Mesendoderm (in vitro differentiated cells): ENCODE measurements at places on chromosomes 4 and X.

- no peak for DNase-seq
Measured at GRCh38 chrX:10242026-10242425, 85.3 kb downstream of the CLCN4 start.

- no peak for DNase-seq
Measured at GRCh38 chrX:112359906-112360305, 277.3 kb upstream of the TRPC5 start.

DNA sequence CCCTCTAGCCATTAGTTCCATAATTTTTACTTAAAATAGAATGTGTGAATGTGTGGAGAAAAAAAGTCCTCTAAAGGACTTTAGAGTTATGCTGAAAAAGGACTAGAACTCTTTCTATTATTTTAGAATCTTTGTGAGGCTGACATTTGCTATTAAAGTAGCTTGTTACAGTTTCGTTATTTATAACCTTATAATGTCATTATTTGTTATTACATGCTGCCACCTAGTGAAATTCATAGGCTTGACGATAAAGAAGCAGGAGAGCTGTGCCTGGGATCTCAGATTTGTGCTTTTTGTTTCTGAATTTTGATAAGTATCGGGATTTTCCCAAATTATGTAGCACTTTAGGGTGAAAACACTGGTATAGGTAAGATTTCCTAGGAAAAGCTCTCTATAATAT is 38.5 kb upstream of the TAPT1 start:
- DNase-seq, result peak; percentile 29

DNA sequence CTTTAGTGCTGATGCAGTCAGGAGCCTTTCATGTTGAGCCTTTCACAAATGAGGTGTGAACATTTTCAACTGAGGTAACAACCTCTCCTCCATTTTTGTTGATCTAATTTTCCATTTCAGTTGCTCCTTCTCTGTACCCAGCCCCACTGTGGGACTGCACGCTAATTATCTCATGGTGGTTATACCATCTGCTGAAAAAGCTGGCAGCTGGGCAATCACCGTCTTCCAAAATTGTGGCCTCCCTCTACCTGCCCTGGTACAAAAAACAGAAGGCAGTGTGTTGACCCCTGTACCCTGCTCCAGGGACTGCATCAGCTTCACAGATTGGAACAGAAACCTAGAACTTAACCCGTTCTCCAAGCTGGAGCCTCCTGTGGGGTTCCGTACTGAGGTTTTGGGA is 72.4 kb upstream of the LONRF3 start:
- no peak for DNase-seq

GRCh38 chr4:185886832-185887524 is 75.0 kb upstream of the SORBS2 start:
- no peak for DNase-seq

DNA sequence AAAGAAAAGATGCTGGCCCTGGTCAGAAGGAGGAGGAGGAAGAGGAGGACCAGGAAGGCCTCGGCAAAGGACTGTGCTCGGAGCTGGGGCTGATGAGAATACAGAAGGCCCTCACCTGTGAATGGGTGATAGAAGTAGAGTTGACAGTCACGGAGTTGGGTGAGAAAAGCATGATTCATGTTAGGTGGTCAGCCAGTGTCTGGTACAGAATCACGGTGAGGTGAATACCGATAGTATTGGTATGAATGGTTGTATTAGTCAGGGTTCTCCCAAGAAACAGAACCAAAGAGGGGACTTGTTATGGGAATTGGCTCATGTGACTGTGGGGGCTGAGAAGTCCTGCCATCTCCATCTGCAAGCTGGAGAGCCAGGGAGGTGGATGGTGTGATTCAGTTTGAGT is 32.5 kb upstream of the FAM156A start:
- no peak for DNase-seq

- no peak for DNase-seq
Measured at GRCh38 chrX:11375614-11376119, 82.5 kb downstream of the AMELX start.

DNA sequence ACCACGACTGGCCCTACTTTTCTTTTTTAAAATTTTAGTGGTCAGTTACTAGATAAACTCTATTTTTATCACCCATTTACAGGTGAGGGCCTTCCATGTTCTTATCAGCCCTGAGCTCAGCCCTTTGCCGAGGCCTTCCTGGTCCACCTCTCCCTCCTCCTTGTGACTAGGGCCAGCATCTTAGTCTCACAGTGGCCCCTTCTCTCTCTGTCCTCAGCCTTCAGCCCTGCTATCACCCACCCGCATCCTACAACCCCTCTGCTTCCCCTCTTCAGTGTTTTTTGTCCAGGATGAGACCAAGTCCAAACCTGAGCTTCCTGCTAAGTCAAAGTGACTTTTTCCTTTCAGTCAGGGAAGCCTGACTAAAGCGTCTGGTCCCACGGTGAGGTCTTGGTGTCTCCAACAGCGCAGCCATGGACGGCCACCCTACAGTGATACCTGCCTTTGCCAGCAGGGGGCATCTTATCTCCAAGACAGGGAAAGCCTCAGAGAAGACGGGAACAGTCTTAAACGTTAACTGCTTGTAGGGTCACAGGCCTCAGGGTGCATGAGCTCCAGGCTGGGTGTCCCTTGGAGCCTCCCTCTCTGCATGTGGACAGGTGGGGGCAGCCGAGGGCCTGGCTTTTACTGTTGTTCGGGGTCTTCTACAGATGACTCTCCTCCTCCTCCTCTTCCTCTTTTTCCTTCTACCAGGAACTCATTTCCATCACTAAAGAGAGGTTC is 11.7 kb upstream of the GAGE10 start:
- peak; percentile 78 for DNase-seq

GRCh38 chr4:187283201-187283955 is 559.7 kb upstream of the FAT1 start:
- DNase-seq, result no peak

DNA sequence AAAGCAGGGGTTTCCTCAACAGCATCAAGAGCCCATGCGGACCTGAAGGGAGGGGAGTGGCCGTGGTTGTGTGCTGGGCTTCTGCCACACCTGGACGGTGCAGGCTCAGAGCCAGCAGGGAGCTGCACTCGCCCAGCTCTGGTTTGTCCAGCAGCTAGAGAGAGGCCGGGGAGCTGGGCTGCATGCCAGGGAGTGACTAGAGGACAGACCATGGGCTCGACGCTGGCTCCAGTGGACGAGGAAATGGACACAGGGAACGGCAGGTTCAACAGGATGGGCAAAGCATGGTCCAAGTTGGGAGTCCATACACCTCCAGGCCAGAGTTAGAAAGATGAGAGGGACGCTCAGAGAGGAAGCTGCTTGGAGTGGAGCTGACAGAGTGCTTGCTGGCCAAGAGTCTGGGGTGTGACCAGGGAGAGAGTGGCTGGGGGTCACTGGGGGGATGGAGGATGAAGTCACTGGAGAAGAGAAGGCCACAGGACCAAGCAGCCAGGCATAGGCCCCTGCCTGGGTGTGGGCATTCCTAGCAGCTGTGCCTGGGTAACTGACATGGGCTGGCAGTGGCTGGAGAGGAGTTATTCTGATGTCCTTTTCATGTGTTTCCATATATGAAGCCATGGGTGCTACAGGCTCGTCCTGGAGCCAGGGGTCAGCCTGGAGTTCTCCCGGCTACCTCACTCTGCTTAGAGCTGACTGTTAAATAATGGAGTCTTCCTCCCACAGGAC is 42.8 kb downstream of the HTT-AS start:
- no peak for DNase-seq

- peak; percentile 35 for DNase-seq
Measured at GRCh38 chrX:140817943-140818342, 108.4 kb downstream of the LINC00632 start.

DNA sequence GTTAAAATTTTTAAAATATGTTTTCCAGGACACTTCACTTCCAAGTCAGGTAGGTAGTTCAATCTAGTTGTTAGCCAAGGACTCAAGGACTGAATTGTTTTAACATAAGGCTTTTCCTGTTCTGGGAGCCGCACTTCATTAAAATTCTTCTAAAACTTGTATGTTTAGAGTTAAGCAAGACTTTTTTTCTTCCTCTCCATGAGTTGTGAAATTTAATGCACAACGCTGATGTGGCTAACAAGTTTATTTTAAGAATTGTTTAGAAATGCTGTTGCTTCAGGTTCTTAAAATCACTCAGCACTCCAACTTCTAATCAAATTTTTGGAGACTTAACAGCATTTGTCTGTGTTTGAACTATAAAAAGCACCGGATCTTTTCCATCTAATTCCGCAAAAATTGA is 49.7 kb downstream of the XIAP start:
- DNase-seq, result no peak

DNA sequence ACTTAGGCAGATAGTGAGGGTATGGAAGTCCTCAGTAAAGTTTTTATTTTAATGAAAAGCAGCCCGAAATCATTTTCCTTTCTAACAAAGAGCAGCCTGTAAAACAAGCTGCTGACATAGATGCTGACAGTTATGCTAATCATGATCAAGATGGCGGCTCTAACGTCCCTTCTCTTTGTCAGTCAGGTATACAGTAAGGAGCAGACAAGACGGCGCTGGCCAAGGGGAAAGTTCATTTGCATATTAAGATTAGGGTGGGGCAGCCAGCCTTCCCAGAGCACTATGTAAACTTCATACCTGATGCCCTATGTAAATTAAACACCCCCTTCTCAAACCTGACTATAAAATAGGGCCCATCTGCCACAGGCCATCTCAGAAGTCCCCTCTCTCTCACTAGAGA is 76.9 kb downstream of the MAGEB10 start:
- DNase-seq, result no peak

GRCh38 chr4:56187688-56188087 is 199.6 kb downstream of the AASDH start:
- no peak for DNase-seq

- no peak for DNase-seq
Measured at GRCh38 chrX:114101081-114101480, 482.8 kb upstream of the HTR2C start.

GRCh38 chrX:47129157-47129898 is 15.2 kb downstream of the NDUFB11 start:
- DNase-seq, result peak; percentile 98

- DNase-seq, result no peak
Measured at GRCh38 chr4:80112236-80112635, 39.2 kb upstream of the ANTXR2 start.

- DNase-seq, result peak; percentile 70
Measured at GRCh38 chr4:67122029-67122428, 423.3 kb downstream of the CENPC start.

DNA sequence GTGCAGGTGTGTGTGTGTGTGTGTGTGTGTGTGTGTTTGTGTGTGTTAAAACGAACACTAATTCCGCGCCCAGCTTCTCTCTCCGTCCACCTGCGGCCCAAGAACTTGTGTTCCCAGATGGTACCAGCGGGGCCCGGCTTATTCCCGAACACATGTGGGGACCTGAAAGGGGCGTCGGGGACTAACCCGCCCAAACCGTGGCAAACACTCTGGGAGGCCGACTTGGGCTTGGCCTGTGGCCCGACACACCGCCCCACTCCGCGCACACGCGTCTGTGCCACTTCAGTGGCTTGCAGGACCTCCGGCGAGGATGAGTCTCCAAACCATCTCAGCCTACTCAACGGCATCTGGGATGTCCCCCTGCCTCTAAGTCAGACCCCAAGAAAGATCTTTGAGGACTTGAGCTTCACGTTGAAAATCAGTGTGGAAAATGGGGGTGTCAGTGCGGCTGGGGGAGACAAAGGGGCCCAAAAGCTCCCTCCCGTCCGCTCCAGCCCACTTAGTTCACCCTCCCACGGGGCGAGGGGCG is 790 bp upstream of the HHIP start:
- no peak for DNase-seq

GRCh38 chr4:182913036-182913435 is 4.2 kb downstream of the DCTD start:
- DNase-seq, result no peak

DNA sequence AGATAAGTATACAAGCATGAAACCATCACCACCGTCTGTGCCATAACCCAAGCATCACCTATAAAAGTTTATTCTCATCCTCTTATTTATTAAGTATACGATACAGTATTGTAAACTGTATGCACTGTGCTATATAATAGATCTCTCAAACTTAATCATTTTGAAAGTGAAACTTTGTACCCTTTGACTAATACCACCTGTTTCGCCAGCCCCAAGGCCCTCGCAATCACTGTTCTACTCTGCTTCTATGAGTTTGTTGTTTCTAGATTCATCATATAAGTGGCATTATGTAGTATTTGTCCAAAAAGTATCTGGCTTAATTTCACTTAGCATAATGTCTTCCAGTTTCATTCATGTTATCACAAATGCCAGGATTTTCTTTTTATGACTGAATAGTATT is 72.1 kb upstream of the DOCK11 start:
- DNase-seq, result no peak

DNA sequence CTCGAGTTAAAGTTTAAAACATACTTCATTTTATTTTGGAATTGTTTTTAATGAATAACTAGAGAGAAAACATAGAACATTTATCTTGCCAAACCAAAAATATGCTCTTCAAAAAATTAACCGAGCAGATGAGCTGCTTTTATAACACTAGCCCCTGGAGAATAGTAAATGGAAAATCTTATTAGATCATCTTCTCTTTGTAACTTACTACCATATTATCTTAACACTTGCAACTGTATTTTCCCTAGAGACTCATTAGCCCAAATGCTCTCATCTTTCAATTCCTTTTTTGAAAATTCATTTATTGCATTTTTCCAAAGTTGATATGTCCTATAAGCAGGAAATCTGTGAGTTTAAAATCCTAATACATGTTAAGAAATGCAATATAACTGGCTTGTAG is 143.3 kb downstream of the CAMK2D start:
- no peak for DNase-seq

GRCh38 chrX:51743179-51743957 is at the start of gene GSPT2:
TSS of gene GSPT2 (plus strand) at chrX:51743442. CDS start at chrX:51743627, 185 bp downstream.
- peak; percentile 79 for DNase-seq

- DNase-seq, result no peak
Measured at GRCh38 chrX:108250654-108251579, 159.3 kb downstream of the ATG4A start.

DNA sequence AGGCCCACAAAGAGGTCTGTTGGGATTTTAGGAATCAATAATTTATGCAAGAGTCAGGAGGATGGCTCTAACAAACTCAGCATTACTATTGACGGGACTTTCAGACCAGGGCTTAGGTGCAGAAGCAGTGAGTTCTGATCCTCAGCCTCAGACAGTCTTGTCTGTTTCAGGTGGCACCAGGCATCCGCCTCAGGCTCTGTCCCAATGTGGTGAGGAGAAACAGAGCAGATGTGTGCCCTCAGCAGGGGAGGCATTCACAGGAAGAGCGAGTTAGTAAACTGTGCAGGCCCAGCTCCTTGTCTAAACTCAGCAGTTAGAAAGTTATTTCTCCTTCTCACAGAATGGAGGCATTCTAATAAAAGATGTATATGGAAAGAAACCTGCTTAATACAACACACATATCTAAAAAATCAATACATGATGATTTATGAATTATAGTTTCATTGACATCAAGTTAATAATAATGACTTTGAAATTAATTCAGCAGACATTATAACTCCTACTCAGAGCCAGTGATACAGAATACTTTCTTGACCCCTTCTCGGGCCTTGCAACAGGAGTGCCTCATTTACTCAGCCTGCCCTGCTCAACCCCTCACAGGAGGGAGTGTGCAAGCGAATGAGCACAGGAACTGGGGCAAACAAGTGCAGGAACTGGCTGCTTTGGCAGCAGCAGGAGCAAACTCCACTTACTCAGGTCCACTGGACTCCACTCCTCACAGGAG is 202.8 kb upstream of the SMIM31 start:
- no peak for DNase-seq

GRCh38 chrX:39470588-39471407 is 627.0 kb downstream of the BCOR start:
- DNase-seq, result no peak
